AG04450 (cell line): ENCODE measurements at places on chromosomes 12 and 14.
A peak's percentile ranks its signal among the peaks of the same experiment; 100 is the strongest.

GRCh38 chr12:52442600-52443061 lies 8.5 kb upstream of the KRT75 start:
- DNase-seq, result peak; percentile 20

DNA sequence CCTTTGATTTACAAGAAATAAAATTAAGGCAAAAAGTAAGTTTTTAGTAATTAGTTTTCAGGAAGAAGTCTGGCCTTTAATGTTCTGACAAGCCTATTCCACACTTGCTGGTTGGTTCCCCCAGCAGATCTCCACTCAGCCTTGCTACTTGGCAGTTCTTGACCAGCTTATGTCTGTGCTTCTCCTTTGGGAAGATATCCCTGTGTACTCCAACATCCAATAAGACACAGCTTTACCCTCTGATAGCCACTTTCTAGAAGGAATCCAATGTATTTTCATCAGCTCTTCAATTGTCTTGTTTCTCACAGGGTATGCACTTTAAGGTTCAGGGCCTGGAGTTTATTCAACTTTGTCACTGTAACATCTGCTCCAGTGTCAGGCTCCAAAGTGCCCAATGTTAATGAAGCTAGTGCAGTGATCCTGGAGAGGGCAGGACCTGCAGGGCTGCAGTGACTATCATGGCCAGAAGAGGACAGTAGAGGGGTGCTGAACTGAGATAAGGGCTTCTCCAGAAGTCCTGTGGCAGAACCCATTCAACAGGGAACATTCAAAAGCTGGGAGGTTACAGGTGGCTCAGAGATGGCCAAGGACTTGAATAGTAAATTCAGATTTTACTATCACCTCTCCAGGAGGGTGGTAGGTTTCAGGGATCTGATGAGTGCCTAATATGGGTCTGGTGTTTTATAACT lies 22.9 kb downstream of the JKAMP start:
- peak; percentile 26 for DNase-seq

- no peak for DNase-seq
Measured at GRCh38 chr12:33330940-33331339, 108.7 kb downstream of the SYT10 start.

DNA sequence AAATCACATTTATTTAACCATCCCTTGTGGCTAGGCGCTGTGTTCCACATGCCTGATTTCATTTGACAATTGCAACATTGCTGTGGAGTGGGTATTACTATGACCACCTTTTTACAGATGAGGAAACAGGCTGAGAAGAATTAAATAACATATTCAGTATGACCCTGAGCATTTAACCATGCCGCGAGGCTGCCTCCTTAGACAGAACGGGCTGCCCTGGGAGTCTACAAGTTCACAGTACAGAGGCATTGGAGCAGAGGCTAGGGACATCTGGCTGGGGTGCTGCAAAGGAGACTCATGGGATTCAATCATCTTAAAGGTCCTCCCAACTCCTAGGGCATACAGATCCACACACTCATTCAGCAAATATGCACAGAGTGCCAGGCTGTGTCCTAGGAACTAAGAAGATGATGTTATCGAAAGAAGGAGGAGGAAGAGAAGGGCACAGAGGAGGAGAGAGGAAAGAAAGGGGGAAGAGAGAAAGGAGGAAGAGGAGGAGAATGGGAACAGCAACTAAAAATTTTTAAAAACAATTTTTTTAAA lies 164.7 kb upstream of the CCND2 start:
- no peak for DNase-seq

- DNase-seq, result no peak
Measured at GRCh38 chr12:89892436-89892835, 183.8 kb upstream of the ATP2B1 start.
